CD4-positive, alpha-beta T cell treated with Interleukin-15 for 1 hour (primary cell): ENCODE measurements at places on chromosomes 12 and 14.

- DNase-seq: no peak
These were observed at the start of gene SLC35F4 for GRCh38 chr14:57865403-57866198. Gene SLC35F4, minus strand, starts transcription at chr14:57866092.

DNA sequence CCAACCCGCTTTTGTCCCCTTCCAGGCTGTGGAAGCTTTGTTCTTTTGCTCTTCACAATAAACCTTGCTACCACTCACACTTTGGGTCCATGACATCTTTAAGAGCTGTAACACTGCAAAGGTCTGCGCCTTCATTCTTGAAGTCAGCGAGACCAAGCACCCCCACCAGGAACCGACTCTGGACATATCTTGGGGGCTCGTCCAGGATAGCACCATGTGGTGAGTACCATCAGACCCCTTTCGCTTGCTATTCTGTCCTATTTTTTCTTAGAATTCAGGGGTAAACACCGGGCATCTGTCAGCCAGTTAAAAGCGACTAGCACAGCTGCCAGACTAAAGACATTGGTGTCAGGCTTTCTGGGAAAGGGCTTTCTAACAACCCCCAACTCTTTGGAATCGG is 137.6 kb upstream of the PPFIA2 start:
- DNase-seq: no peak

DNA sequence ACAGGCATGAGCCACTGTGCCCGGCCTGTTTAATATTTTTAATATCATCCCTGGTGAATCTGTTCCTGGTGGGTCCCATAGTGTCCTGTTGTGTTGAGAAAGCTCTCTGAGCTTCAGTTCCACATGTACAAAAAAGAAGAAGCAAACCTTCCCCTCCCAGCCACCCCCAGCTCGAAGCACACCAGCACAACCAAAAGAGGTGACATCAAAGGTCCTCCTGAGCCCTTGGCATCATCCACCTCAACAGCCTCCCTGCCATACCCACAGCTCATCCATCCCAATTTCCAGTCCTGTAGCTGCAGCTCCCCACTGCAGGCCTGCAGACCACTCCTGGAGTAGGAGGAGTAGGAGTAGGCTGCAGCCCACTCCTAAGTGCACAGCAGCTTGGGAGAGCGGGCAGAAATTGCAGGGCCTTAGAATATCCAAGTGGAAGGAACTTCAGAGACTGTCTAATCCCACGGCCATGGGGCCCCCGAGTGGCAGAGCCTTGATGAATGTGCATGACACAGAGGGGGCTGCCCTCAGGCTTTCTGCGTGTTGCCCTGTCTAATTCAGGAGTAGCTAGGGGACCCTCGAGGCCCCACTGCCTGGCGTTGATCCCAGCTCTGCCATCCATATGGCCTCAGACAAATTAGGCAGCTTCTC is 36.7 kb upstream of the CD9 start:
- no peak for DNase-seq

- no peak for DNase-seq
These were observed 11.5 kb downstream of the ISCA2 start for GRCh38 chr14:74504874-74505720.

DNA sequence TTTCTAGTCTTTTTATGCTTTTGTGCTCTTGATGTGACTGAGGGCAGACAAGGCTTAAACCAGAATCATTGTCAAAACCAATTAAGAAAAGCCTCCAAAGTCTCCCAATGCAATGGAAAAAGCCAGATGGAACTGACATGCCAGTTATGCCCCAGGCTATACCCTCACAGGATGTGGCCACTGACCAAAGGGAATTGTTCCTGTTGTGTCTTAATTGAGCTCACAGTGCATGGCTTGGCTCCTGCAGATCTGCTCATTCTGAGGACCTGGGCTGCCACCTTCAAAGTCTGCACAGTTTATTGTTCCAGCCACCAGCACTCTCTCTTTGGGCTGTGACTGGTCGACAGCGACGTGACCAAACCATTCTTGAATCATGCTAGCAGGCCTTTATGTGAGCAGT is 17.1 kb upstream of the BICD1 start:
- no peak for DNase-seq

DNA sequence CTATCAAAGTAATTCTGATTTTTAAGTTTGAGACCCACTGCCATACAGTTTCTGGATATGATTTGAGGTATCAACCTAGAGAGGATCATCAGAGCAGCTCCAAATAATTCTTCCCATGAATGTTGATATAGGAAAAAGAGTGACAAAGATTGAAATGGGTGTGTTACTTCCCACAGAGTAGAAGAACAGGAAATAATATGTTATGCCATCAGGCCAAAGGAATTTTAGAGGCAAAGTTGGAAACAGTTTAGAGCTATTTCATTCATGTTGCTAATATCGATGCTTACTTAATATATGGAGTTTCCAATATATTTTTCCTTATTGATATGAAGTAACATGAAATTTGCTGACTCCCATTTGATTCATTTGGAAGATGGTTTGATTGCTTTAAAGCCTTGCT is 8.9 kb upstream of the MSRB3 start:
- no peak for DNase-seq

DNA sequence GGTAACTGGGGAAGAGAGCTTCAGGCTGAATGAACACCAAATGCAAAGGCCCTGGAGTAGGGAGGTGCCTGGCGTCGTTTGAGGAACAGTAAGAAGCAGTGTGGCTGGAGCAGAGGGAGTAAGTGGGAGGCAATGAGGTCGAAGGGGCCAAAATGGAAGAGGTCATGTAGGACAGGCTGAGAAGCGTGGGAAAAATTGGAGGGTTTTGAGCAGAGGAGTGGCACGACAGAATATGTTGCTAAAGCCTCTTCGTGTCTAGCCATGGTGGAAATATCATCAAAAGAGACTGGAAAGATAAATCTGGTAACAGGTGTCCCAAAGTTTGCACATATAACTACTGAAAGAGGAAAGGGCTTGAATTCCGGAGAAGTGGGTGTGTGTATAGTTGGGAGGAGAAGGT is 1.9 kb downstream of the TRIM9 start:
- no peak for DNase-seq

DNA sequence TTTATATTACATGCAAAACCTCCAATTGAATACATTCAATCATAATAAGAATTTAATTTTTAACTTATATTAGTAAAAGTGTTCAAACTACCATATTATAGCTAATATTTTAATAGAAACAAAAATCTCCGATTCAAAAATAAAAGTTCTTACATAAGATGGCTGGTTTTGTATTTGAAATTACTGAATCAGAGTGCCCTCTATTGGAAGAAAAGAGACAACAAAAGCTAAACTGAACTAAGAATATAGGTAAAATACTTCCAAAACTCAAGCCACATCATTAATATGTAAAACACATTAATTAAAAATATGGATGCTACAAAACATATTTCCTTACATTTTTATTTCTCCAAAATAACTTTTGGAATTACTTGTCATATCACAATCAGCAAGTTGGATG is 120.3 kb downstream of the GARIN6 start:
- no peak for DNase-seq
